Left renal pelvis (tissue), 4 donors: ENCODE measurements at places on chromosomes 3 and 15.

GRCh38 chr3:108125153-108125543 is 34.3 kb upstream of the CD47 start:
- no peak for DNase-seq

DNA sequence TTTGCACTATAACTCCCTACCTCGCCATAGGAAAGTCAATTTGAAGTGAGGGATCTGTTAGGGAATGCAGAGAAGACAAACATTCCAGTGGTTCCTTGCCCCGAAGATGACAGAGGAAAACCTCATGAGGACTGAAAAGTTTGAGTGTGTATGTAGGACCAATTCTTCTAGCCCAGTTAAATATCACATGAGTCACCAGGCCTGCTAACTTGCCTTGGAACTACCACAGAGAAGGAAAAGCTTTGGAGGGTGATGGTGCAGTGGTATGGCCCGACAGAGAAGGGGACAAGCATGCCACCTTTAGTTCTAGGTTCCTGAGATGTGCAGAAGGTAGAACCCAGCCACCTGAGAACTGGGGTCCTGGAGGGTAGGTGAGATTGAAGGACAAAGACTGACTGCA is 2.6 kb upstream of the UPK1B start:
- no peak for DNase-seq

- DNase-seq: no peak
Measured at GRCh38 chr15:68639926-68640600, 61.3 kb downstream of the CORO2B start.

GRCh38 chr3:143363276-143363675 is 243.7 kb downstream of the CHST2 start:
- no peak for DNase-seq

DNA sequence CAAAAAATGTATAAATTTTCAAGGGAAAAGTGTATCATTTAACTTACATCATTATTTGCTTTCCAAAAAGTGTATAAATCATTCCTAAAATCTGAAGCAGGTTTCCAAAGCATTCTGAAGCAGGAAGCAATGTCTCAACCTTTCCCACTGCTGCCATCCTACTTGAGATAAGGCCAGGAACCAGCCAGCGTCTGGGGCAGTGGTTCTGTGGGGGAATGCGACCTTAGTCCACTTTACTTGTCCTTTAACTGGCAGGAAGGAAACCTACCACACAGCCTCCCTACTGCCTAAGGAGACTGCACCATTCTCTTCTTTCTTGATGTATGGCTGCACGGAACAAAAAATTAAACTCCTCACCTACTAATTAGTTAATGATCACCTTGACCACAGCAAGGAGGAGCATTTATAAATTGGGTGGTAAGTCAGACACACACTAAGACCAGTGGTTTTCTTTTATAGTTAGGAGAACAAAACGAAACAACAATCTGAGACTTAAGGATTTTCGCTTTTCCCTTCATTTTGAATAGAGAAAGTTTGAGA is 3.7 kb downstream of the SORD start:
- DNase-seq: no peak

DNA sequence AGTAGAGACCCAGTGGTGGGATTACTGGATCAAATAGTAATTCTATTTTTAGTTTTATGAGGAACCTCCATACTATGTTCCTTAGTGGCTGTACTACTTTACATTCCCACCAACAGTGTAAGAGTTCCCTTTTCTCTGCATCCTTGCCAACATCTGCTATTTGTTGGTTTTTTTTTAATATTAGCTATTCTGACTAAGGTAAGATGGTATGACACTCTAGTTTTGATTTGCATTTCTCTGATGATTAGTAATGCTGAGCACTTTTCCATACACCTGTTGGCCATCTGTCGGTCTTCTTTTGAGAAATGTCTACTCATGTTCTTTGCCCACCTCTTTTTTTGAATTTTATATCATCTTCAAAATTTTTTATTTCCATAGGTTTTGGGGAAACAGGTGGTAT is 34.2 kb upstream of the RAP2B start:
- DNase-seq: no peak

DNA sequence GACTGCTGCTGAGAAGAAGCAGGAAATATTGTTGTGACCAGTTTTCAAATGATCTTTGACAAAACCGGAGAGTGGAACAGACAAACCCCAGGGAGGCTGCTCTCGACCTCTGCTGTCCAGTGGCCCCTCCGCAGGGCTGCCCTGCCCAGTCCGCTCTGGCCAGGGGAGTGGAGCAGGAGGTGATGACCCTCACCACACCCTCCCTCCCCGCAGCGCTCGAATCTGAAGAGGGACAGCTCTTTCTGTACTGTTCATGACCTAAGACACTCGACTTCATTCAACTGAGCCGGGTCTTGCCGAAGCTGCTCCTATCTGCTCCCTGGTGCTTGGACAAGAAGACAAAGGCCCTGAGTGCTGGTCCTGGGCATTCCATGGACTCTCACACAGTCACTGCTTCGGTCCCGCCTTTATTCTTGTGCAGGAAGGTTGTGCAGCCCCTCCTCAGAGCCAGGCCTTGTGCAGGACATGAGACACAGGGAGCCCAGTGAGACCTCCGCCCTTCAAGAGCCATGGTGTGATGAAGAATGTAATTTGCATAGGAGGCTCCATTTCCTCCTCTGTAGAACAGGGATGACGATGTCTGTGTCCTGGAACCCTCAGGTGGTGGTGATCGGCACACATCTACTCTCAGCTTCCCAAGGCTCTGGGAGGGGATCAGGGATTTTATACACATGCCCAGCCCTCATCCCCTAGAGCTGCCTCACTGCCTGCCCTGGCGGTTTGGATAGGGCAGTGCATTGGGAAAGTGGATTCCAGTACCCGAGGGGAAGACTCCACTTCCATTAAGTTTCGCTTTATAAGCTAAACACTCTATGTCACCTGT is 97.1 kb upstream of the PRR20G start:
- no peak for DNase-seq

- DNase-seq: peak; percentile 12
Measured at GRCh38 chr3:100913870-100914648, 79.2 kb downstream of the ABI3BP start.
